ENCODE measurements at places on chromosomes 7 and 10. TPM values are rescaled to one million over a fixed set of nuclear protein-coding genes. Genes with fewer than 3 reads are reported as not detected.

PPP1R9A gene
- total RNA-seq = 0.51 TPM

CCDC172 gene
- not detected for total RNA-seq

SCART1 gene
- 0.80 TPM for total RNA-seq

SPDYE2 gene
- 0.39 TPM for total RNA-seq

PRLHR gene
- not detected for total RNA-seq

SDK1 gene
- 6.6 TPM for total RNA-seq

MUC3A gene
- total RNA-seq = 0.67 TPM

MPP7 gene
- total RNA-seq = 48.2 TPM

BTBD16 gene
- total RNA-seq = 13.4 TPM

PRTFDC1 gene
- total RNA-seq = not detected

DNA sequence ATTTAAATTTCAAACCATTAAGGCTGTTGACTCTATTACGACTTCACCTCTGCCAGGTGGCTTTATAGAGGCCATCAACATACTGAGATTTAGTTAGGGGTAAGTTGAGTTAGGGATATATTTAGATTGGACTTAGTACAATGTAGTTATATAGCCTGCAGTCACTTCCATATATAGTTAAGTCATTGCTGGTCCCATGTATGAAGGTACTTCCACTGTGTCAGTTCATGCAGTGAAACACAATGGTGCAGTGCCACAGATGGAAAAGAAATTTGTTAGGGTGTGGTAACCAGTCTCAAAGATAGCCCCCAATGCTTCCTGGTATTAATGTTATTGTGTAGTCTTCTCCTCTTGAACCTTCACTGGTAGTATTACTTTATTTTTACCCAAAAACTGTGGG is 12.6 kb upstream of the TSPAN13 start:
- DNase-seq = no peak

- no peak for DNase-seq
Observed at GRCh38 chr10:78752221-78752620, 316.5 kb upstream of the ZMIZ1 start.

- peak; percentile 93 for DNase-seq
Observed at GRCh38 chr7:70693686-70694433, 438.1 kb upstream of the GALNT17 start.

GRCh38 chr10:12729885-12730284 is 271.6 kb downstream of the CCDC3 start:
- DNase-seq = no peak

DNA sequence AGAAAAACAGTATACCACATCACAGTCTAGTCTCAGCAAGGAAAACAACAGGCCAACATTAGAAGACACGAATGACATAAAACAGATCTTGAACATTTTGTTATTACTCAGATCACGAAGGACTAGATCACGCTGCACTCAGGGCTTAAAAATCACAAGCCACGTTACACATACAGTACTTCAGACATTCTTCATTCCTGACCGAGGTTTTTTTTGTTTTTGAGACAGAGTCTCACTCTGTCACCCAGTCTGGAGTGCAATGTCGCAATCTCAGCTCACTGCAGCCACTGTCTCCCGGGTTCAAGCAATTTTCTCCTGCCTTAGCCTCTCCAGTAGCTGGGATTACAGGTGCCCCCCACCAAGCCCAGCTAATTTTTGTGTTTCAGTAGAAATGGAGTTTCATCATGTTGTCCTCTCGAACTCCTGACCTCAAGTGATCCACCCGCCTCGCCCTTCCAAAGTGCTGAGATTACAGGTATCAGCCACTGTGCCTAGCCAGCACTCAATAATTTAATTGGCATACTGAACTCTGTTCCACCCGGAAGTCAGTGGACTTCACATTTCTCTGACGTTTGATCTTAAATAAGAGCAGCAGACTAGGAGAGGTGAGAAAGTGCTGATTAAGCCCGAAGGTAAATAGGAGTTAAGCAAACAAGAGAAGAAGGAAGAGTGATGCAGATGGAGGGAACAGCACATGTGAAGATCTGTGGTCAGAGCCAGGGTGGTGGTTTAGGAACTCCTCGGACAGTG is 3.5 kb downstream of the AIMP2 start:
- no peak for DNase-seq

DNA sequence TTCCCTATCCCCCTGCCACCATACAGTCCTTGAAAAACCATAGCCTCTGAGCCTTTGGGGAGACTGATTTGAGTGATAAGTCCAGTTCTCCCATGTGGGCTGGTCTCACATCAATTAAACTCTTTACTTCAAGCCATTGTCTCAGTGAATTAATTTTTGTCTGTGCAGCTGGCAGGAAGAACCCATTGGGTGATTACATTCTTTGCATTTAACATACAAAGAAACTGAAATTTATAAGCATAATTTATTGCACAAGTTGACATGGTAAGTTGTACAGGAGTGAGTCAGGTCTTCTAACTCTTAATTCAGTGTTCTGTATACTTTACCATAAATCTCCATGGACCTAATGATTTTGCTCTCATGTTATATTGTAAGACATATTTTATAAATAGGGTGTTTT is 1613.0 kb upstream of the LRRTM3 start:
- DNase-seq = no peak

- DNase-seq = no peak
Observed at GRCh38 chr10:81978238-81978637, 103.2 kb downstream of the NRG3 start.

- no peak for DNase-seq
Observed at GRCh38 chr7:20296444-20296843, 34.3 kb upstream of the ITGB8 start.

DNA sequence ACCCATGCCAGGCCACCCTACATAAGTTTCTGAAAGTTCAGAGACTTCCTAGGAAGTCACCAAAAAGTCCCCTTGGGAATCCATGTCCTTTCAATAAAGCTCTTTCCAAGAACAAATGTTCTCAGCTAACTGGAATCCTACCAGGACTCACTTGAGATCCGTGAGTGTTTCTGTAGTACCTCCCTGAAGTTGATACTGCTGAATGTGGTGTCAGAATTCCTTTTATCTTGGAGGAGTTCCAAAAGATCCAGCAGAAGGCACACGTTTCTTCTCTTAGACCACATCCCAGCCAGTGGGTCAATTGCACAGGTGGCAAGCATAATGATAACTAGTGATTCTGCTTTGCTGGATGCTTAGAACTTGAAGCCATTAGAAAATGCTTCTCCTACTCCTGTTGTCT is 689.7 kb upstream of the IGFBP3 start:
- no peak for DNase-seq

DNA sequence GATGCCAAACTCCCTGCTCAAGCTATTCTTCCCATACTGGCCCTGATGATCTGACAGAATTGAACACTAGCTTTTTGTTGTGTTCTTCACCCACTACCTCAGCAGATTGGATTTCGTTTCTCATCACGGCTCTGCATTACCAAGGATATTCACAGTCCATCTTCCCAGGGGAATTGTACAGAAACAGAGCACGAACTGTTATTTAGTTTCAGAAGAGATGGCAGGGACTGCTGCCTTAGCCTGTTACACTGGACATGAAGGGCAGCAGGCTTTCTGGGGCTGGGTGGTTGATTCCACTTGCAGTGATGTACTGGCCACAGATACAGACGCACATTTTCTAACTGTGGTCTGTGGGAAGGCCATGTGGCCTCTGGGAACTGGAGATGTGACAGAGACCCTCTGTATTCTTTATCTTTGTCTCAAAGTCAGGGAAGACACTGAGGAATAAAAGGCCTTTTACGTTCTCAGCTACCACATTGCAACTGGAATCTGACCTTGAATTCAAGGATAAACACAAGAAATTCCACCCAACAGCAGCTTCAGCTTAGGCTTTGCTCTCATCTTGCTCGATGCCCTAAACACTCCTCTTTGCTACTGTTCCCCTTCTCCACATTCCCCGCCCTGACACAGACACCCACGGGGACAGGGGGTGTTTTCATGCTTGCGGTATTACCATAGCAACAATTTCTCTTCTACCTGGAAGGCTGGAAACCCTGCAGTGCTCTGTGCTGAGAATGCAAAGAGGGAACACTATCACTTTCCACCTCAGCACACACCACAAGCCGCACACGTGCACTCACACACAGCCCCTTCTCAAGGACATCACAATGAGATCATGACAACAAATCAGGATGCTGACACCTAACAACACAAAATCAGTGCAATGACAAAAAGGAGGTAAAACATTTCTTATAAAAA is 81.7 kb downstream of the RNF216 start:
- no peak for DNase-seq

DNA sequence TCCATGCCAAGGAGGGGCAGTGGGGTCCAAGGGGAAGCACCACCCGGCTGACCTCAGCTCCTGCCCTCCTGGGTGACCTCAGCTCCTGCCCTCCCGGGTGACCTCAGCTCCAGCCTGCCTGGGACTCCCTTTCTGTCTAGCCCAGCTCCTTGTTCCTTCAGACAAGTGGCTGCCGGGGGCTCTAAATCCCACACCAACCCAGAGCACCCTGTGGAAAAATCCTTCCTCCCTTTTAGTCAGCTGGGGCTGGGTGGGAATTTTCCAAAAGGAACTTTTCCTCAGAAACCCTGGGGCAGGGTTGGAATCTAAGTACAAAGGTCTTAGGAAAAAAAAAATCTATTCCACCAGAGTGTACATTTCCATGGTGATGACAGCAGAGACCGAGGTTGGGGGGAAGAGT is 36.3 kb downstream of the AKR1B1 start:
- DNase-seq = no peak

- DNase-seq = peak; percentile 67
Observed at GRCh38 chr10:6119423-6119822, 30.6 kb downstream of the RBM17 start.

GRCh38 chr10:90674928-90675327 is 182.9 kb downstream of the HTR7 start:
- DNase-seq = peak; percentile 15

- DNase-seq = no peak
Observed at GRCh38 chr7:2444476-2444875, 31.7 kb downstream of the GRIFIN start.

DNA sequence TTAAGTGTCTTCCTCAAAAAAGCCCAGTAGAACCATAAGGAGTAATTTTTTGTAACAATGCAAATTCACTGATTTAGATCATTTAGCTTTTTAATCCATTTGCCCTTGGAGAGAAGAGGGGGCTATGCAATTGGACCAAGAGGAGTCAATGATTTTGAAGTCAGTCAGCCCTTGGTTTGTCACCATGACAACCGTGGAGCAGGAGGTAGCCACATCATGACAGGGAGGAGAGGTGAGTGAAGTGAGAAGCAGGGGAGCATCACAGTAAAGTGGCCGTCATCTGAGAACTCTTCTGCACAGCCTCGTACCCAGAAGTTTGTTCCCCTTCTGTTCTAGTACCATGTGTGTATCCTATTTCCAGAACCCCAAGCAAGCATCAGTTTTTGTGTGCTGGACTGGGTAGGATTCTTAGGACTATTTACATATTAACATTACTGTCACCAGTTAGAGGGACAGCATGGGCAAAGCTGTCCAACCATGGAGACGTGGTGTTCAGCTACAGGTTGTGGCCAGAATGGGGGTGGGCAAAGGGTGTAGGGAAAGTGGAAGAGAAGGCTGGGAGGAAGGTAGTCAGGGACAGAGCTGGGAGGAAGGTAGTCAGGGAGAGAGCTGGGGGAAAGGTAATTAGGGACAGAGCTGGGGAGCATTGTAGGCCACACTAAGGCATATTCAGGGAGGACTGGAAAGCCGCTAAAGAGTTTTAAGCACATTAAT is 13.1 kb downstream of the UBE3C start:
- no peak for DNase-seq

- no peak for DNase-seq
Observed at GRCh38 chr10:49318028-49318427, 19.1 kb downstream of the C10orf71 start.

GRCh38 chr10:84138478-84139125 is 707 bp upstream of the GHITM start:
- peak; percentile 28 for DNase-seq

DNA sequence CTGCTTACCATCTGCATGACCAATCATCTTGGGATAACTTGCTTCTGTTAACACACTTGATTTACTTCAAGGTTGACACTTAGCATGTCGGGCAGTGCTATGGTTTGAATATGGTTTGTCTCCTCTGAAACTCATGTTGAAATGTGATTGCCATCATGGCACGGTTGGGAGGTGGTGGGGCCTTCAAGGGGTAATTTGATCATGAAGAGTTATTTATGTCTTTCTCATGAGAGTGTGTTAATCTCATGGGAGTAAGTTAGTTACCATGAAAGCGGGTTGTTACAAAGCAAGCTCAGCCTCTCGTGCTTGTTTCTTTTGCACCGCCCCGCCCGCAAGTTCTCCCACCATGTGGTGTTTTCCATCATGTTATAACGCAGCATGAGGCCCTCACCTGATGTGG is 163.6 kb downstream of the DOCK4 start:
- no peak for DNase-seq

- DNase-seq = no peak
Observed at GRCh38 chr7:130865408-130866236, 131.6 kb upstream of the KLF14 start.

DNA sequence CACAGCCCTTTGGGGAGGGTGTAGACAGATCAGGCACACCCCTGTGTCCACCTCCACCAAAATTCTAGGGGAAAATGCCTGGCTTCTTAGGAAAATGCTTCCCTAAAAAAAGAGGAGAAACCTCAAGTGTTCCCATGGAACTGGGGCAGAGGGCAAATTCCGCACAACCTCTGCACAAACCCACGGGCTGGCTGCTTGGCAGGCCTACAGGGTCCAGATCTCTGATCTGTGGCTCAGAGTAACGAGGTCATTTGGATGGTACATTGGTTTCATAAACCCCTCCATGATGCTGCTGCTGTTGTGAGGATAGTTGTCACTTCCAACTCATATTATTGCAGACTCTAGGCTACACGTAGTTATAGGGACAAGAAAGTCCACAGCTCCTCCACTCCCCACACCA is 16.0 kb downstream of the LGI1 start:
- DNase-seq = no peak

DNA sequence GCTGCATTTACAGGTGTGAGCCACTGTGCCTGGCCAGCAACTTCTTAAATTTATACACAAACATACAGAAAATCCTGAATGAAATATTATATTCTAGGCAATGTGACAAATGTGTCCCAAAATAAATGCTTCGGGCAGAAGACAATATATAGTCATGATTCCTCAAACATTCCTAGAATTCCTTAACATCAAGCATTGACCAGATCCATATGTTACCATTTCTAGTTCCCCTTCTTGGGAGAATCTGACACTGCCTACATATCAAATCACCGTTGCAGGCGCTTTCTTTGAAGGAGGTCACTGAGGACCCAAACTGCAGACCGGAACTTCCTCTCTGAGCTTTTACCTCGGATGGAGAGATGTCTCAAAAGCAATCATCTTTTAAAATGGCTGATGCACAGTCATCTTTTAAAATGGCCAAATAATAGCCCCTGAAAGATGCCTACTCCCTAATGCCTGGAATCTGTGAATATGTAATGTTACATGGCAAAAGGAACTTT is 323.5 kb downstream of the PHF14 start:
- DNase-seq = no peak

Measured in lower leg skin (tissue), 4 donors.